Left renal pelvis (tissue), 4 donors: ENCODE measurements at places on chromosomes 16 and 17.

- no peak for DNase-seq
Observed at GRCh38 chr17:19753051-19753509, 5.0 kb upstream of the ALDH3A1 start.

DNA sequence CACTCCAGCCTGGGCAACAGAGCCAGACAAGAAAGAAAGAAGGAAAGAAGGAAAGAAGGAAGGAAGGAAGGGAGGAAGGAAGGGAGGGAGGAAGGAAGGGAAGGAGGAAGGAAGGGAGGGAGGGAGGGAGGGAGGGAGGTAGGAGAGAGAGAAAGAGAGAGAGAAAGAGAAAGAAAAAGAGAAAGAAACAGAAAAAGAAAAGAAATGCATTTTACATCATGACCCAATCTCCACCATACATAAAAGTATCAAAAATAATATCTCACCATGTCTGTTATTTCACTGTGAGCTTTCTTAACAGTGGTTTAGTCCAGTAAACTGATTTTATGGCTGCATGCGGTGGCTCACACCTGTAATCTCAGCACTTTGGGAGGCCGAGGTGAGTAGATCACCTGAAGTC is 70.0 kb downstream of the CYTH1 start:
- DNase-seq, result no peak

GRCh38 chr17:29179232-29180033 is 765 bp downstream of the MYO18A start:
- no peak for DNase-seq

DNA sequence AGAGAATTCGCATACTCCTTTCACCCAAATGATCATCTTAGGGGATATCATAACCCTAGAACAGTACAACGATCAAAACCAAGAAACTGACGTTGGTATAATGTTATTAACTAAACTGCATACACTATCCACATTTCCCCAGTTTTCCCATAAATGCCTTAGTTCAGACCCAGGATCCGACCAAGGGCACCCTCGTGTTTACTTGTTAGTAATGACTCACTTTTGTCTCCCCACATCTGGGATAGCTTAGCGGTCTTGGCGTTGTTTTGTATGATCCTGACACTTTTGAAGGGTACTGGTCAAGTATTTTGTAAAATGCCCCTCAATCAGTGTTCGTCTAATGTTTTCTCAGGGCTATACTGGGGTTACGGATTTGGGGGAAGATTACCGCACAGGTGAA is 8.0 kb downstream of the HS3ST3A1 start:
- DNase-seq, result no peak

GRCh38 chr17:45170280-45170930 is 8.7 kb downstream of the HEXIM2 start:
- DNase-seq, result no peak

- DNase-seq, result peak; percentile 71
Observed at GRCh38 chr17:81119223-81120148, 45.8 kb upstream of the PVALEF start.

DNA sequence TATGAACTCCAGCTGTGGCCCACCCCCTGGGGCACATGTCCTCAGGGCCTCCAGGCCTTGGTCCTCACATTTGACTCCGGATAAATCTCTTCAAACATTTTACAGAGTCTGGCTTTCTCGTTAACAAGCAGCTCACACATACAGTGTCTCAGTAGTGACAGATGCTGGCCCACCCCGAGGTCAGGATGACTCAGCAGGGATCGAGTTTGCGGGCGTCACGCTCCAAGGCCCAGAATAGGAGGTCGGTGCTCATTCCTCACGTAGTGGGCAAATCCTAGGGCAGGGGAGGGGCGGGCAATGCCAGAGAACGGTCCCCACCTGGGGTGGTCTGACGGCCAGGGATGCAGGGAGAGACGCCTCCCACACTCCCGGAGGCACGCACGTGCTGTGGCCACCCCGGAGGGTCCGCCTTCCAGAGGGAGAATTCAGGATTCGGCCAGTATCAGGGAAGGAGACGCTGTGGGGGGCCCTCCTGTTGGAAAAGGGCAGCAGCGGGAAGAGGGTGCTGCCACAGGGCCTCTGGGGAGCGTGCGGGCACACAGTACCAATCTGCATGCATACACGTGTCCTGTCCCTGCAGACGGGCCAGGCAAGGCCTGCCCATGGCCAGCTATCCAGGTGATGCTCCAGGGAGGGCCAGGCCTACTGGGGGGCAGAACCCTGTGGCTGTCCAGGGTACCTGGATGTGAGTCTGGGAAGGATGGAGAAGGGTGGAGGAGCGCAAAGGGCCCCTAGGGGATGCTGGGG is 8.6 kb downstream of the SLC7A5 start:
- no peak for DNase-seq

- no peak for DNase-seq
Observed at GRCh38 chr17:45231481-45232116, 9.9 kb downstream of the FMNL1 start.

DNA sequence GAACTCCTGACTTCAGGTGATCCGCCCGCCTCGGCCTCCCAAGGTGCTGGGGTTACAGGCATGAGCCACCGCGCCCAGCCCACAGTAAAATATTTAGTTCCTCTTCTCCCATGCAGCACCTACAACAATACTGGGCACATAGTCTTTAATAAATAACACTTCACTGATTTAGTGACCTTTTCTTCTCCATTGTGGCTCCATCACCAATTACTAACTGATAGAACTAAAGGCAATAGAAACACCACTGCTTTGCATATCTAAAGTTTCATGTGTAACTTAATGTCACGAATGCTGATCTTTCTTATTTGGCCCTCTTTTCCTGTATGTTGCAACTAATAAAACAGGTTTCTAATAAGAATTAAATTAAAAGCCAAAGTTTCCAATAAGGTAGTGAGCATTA is 38.9 kb downstream of the TRIM37 start:
- DNase-seq, result no peak

DNA sequence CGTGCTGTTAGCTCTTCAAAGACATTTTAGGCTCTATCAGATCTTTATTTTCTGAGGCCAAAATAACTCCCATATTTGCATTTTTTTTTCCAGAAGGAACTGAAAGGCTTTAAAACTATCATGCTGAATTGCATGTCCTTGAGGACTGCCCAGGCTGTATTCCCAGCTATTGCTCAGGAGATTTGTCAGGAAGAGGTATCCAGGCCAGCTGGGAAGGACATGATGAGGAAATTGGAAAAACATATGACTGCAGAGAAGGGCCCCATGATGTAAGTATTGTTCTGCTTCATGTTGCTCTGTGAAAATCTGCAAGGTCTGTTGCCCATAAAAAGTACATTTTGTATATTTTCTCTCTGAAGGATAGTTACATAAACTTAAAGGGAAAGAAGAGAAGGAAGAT is 5.7 kb downstream of the CDC6 start:
- DNase-seq, result no peak

DNA sequence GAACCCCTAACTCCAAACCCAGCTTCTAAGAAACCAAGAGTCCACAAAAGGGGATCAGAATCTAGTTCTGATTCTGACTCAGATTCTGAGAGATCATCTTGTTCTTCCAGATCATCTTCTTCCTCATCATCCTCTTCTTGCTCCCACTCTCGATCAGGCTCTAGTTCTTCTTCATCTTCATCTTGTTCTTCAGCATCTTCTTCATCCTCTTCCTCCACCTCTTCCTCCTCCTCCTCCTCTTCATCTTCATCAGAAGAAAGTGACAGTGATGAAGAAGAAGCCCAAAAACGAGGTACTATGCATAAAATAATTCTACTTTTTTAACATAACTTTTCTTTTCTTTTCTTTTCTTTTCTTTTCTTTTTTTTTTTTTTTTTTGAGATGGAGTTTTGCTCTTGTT is 129.9 kb upstream of the RBL2 start:
- no peak for DNase-seq

DNA sequence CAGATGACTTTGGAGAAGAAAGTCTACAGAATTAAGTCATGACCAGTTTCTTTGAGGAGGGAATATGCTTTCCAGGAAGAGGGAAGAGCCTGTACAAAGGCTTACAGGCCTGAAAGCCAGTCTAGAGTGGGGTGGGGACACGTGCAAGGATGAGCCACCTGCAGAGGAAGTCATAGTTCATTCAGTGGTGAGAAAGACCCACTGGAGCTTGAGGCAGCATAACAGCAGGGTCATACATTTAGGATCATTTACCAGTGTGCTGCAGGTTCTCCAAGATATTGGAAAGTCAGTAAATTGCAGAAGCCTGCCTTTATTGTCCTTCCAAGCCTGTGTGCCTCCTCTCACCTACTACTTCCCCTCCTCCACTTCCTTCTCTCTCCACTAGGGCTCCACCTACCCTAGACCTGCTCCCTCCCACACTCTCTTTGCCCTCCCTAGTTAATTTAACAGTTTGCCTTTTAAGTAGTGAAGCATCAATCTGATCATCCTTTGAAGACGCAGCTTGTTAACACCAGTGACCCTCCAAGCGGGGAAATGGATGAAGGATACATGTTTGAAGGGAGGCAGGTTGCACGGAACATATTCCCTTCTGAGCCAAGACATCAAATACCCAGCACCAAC is 40.2 kb downstream of the CDRT15 start:
- no peak for DNase-seq

- DNase-seq, result no peak
Observed at GRCh38 chr16:29862383-29862883, 593 bp downstream of the CDIPT start.

GRCh38 chr16:73214825-73215677 is 167.1 kb upstream of the ZFHX3 start:
- no peak for DNase-seq

DNA sequence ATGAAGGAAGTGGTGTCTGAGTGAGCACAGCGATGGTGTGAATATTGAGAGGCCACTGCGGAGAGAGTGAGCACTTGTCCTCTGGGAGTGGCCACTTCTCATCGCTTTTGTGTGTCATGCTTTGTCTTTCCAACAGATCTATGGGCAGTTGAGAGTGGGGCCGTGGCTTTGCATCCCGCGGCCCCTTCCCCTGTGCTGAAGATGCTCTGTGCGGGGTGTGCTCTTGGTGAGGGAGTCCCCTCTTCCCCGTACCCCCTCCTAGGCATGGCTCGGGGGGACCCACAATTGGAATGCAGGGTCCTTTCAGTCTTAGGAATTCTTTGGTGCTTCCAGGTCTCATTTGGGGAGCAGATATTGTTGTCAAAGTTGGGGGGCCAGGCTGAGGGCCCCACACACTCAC is 197.3 kb upstream of the WSCD1 start:
- no peak for DNase-seq
